Activated T-cell treated with anti-CD3 and anti-CD28 coated beads, Interleukin-2, amount 50 U/mL, for 24 hours (primary cell): ENCODE measurements at places on chromosomes 13 and 19.

DNA sequence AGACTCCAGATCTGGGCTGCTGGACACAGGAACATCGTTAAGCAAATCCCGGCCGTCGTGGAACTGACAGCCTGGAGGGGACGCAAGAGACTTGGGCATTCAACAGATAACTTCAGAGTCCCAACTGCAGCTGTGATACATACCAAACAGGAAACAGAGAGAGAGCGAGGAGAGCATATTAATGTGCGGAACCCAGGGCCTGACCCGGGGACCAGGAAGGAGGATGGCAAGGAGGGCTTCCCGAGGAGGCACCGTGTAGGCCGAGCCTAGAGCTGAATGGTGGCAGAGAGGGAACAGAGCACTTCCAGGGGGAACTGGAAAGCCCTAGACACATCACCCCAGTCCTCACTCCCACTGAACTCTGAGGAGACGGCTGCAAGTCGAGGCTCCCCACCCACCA is 68.1 kb downstream of the SIPA1L3 start:
- H3K4me3 ChIP-seq: no peak overlapping the region
- peaks cover 4% of the 10 kb centered on the region for H3K4me1 ChIP-seq
- no peak overlapping the region for H3K27ac ChIP-seq
- peaks cover 21% of the 10 kb centered on the region for H3K36me3 ChIP-seq

GRCh38 chr13:77919246-77919920 is 752 bp upstream of the EDNRB start:
- no peaks in the 10 kb centered on the region for H3K36me3 ChIP-seq
- H3K27me3 ChIP-seq: peaks cover 18% of the 10 kb centered on the region
- no peak overlapping the region for H3K27ac ChIP-seq
- H3K4me1 ChIP-seq: no peaks in the 10 kb centered on the region
- peak; percentile 25 for DNase-seq

DNA sequence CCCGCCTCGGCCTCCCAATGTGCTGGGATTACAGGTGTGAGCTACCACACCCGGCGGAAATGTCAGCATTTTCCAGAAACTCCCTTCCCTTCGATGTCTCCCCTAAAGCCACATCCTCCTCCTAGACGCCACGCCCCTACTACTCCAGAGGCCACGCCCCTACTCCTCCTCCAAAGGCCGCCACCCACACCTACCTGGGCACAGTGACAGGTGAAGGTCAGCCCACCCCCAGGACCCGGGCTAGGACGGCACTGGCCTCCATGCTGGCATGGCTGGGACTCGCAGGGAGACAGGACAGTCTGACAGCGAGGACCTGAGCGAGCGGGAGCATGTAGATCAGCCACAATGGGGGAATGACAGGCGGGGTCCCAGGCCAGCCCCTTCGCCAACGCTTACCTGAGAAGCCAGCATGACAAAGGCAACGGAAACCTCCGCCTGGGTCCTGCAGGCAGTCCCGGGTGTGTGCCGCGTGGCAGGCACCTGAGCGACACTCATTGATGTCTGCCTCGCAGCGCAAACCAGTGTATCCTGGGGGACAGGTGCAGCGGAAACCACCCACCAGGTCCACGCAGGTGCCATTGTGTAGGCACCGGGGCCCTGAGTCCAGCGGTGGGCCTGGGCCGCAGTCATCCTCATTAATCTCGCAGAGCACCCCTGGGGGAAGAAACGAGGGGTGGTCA is 22.0 kb downstream of the NOTCH3 start:
- H3K4me3 ChIP-seq: no peak overlapping the region
- peaks cover 14% of the 10 kb centered on the region for H3K27me3 ChIP-seq
- H3K4me1 ChIP-seq: peaks cover 4% of the 10 kb centered on the region
- no peak overlapping the region for H3K27ac ChIP-seq
- no peak for DNase-seq
- H3K36me3 ChIP-seq: no peaks in the 10 kb centered on the region

DNA sequence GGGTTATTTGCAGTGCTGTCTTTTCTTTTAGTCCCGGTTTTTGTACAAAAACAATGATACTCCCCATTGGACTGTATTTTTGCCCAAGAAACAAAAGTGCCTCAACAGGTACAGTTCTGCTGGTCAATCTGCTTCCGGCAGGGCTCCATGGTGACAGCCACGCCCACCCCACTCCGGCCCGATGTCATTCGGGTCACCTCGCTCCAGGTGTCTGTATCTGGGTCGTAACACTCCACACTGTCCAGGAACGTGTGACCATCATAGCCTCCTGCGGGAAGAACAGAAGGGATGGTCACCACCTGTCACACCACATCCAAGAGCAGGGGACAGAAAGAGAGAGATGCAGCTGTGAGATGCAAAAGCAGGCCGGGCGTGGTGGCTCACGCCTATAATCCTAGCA is 16.6 kb downstream of the KEAP1 start:
- H3K4me3 ChIP-seq: no peak overlapping the region
- H3K36me3 ChIP-seq: peaks cover 57% of the 10 kb centered on the region
- no peak for DNase-seq
- H3K27me3 ChIP-seq: no peaks in the 10 kb centered on the region
- peaks cover 5% of the 10 kb centered on the region for H3K4me1 ChIP-seq

GRCh38 chr13:66409542-66409941 is 820.6 kb downstream of the PCDH9 start:
- no peaks in the 10 kb centered on the region for H3K27me3 ChIP-seq
- H3K36me3 ChIP-seq: no peaks in the 10 kb centered on the region
- no peak overlapping the region for H3K27ac ChIP-seq
- no peaks in the 10 kb centered on the region for H3K4me1 ChIP-seq

DNA sequence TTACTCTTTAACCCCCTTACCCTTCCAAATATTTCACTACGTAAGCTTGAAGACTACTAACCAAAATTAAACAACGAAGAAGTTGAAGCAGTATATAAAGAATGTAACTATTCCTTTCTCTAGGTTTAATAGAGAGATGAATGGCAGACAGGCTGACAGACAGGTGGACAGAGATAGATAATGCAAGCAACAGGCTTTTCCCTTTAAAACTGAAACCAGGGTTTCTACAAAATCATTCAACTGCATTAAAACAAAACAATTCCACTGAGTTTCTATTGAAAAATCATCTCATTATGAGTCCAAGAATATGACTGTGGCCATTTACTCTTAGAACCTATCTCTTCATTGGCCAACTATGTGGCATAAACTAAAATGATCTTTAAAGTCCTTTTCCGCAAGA is 15.2 kb downstream of the LNX2 start:
- H3K36me3 ChIP-seq: no peaks in the 10 kb centered on the region
- H3K27ac ChIP-seq: no peak overlapping the region
- no peak overlapping the region for H3K4me3 ChIP-seq
- H3K4me1 ChIP-seq: peaks cover 27% of the 10 kb centered on the region

- no peak for DNase-seq
- no peaks in the 10 kb centered on the region for H3K36me3 ChIP-seq
- H3K4me3 ChIP-seq: no peak overlapping the region
- no peaks in the 10 kb centered on the region for H3K27me3 ChIP-seq
- no peaks in the 10 kb centered on the region for H3K4me1 ChIP-seq
Observed at GRCh38 chr13:54633456-54633855, 1604.8 kb downstream of the OLFM4 start.

GRCh38 chr13:33636243-33636642 is 181.7 kb upstream of the RFC3 start:
- H3K36me3 ChIP-seq: no peaks in the 10 kb centered on the region
- no peak for DNase-seq
- peaks cover 43% of the 10 kb centered on the region for H3K4me1 ChIP-seq
- no peak overlapping the region for H3K27ac ChIP-seq

DNA sequence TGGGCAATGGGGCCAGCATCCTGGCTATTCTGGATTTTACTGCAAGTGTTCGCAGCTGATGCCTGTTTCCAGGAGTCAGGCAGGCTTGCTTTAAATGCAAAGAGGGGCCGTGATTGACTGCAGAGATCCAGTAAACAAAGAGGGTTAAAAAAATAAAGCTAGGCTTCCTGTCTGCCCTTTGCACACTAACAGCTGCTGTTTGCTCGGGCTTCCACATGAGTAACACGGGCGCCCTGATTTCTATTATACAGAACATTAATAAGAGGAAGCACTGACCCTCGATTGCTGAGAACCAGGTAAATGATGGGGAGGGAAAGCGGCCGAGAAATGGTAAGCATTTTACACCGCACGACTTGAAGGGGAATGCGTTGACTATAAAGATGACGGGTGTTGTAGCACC is 254.2 kb upstream of the ZNF507 start:
- H3K4me1 ChIP-seq: no peaks in the 10 kb centered on the region
- no peak overlapping the region for H3K27ac ChIP-seq
- no peak overlapping the region for H3K4me3 ChIP-seq

- no peak overlapping the region for H3K27ac ChIP-seq
- no peaks in the 10 kb centered on the region for H3K4me1 ChIP-seq
- DNase-seq: no peak
- no peak overlapping the region for H3K4me3 ChIP-seq
- peaks cover 9% of the 10 kb centered on the region for H3K27me3 ChIP-seq
- H3K36me3 ChIP-seq: no peaks in the 10 kb centered on the region
Observed at GRCh38 chr13:100854006-100854405, 179.4 kb upstream of the TMTC4 start.

DNA sequence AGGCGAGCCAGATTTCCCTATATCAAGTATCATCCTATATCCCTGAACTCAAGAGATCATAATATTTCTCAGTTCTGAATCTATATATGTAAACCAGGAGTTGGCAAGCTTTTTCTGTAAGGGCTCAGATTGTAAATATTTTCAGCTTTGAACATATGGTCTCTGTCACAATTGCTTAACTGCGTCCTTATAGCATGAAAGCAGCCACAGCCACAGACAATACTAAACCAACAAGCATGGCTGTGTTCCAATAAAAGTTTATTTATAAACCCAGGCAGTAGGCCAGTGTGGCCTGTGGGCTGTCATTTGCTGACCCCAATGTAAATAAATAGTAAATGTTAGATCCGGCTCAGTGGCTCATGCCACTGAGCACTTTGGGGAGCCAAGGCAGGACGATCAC is 12.2 kb upstream of the MYH14 start:
- peaks cover 34% of the 10 kb centered on the region for H3K27me3 ChIP-seq
- no peak overlapping the region for H3K4me3 ChIP-seq

- H3K4me1 ChIP-seq: peaks cover 14% of the 10 kb centered on the region
- H3K27ac ChIP-seq: no peak overlapping the region
- no peaks in the 10 kb centered on the region for H3K36me3 ChIP-seq
- no peak for DNase-seq
Observed at GRCh38 chr13:41383386-41383785, 72.3 kb downstream of the NAA16 start.

DNA sequence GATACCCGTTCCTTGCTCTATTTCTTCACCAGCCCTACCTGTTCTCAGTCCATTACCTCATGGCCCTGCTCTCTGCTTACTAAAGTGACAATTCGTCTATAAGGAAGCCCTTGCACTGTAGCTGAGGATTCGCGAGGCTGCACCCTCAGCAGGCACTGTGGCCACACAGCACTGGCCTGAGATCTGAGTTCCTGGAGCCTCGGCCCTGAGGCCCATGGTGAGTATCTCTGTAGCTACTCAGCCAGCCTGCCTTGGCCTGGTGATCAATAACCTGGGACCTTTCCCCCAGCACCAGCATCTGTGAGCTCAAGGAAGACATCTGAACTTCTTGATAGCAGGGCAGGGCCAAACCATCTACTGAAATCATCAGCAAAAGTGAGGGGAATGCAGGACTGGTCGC is 90.7 kb downstream of the RGCC start:
- H3K27me3 ChIP-seq: no peaks in the 10 kb centered on the region
- peaks cover 16% of the 10 kb centered on the region for H3K4me1 ChIP-seq
- no peak overlapping the region for H3K27ac ChIP-seq

DNA sequence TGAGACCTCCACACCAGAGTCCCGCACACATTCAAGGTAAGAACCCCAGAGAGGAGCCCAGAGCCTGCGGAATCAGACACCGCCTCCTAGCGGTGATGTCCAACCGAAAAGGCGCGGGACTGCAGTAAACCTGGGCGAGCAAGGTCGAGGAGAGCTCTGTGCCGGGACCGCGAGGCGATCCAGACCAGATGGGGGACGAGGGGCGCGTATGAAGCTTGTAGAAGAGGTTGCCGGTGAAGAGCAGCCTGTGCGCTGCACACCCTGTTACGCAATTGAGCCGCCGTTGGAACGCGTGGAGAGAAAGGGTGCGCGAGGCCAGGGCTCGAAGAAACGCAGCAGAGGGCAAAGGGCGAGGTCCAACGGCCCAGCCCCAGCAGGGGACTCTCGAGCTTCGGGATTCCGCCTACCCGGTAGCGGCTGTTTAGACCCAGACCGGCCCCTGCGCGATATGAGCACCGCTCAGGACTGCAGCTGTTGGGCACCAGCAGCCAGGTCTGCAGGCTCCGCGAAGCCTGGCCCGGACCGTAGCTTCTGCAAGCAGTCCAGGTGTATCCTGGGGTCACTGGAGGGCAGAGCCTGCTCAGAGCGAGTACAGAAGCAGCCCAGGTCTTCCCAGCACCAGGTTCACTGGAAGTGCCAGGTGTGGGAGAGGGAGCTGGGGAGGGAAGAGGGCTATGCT is 65.9 kb upstream of the ZNF599 start:
- no peaks in the 10 kb centered on the region for H3K36me3 ChIP-seq
- peak; percentile 58 for DNase-seq
- peaks cover 7% of the 10 kb centered on the region for H3K4me1 ChIP-seq
- H3K27ac ChIP-seq: no peak overlapping the region
- H3K27me3 ChIP-seq: peaks cover 44% of the 10 kb centered on the region

GRCh38 chr13:39038569-39039030 is 344 bp downstream of the NHLRC3 start:
- H3K4me1 ChIP-seq: peaks cover 50% of the 10 kb centered on the region
- H3K4me3 ChIP-seq: peak overlapping the region; percentile 92
- H3K27ac ChIP-seq: peak overlapping the region; percentile 98
- H3K27me3 ChIP-seq: no peaks in the 10 kb centered on the region

DNA sequence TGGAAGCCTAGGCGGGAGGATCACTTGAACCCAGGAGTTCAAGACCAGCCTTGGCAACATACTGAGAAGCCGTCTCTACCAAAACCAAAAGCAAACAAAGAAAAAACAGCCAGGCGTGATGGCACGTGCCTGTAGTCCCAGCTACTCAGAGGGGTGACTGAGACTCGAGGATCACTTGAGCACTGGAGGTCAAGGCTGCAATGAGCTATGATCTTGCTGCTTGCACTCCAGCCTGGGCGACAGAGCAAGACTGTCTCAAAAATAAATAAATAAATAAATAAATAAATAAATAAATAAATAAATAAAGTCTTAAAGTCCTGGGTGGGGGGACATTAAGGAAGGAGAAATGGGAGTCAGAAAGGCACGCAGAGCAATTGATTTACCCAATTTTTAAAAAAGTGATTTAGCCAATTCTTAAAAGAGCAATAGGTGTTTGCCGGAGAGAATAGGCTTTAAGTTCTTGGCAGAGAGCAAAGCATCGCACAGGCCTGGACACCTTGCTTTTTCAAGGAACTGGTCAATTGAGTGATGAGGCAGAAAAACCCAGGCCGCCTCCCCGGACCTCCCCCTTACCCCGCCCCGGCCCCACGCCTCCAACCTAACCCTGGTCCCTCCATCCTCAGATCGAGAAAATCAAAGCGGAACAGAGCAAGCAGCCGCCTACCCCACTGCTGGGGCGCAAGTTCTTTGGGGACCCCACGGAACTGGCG is 9.5 kb upstream of the SHKBP1 start:
- no peak overlapping the region for H3K27ac ChIP-seq
- no peaks in the 10 kb centered on the region for H3K36me3 ChIP-seq
- no peak for DNase-seq
- H3K4me3 ChIP-seq: peak overlapping the region; percentile 27

- H3K36me3 ChIP-seq: peaks cover 95% of the 10 kb centered on the region
- H3K4me1 ChIP-seq: peaks cover 85% of the 10 kb centered on the region
- peak overlapping the region; percentile 66 for H3K27ac ChIP-seq
- no peaks in the 10 kb centered on the region for H3K27me3 ChIP-seq
- no peak for DNase-seq
- no peak overlapping the region for H3K4me3 ChIP-seq
Observed at GRCh38 chr19:32350471-32350865, 5.1 kb downstream of the ZNF507 start.
